ENCODE measurements at places on chromosomes 7 and 10.

- DNase-seq: no peak
These were observed 169.6 kb upstream of the FAM171A1 start for GRCh38 chr10:15540727-15541126.

GRCh38 chr10:68900427-68901104 is 549 bp upstream of the DDX50 start:
- DNase-seq: peak; percentile 73

DNA sequence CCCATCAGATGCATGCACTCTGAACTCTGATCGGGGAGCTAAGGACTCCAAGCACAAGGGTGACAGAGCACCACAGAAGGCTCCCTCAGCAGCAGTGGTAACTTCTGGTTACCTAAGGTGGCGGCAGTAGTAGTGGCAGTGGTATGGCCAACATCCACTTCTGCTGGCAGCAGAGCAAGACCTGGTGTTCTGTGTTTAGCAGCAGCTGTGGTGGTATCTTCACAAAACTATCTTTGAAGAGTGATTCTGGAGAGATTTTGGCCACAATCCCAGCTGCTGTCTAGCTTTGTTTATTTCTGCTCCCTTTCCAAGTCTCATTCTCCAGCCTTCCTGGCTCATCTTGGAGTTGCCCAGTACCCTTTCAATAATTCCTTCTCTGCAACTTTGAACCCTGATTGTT is 102.4 kb upstream of the LRGUK start:
- no peak for DNase-seq

- DNase-seq: no peak
These were observed 307.7 kb downstream of the BICC1 start for GRCh38 chr10:58820386-58820785.

DNA sequence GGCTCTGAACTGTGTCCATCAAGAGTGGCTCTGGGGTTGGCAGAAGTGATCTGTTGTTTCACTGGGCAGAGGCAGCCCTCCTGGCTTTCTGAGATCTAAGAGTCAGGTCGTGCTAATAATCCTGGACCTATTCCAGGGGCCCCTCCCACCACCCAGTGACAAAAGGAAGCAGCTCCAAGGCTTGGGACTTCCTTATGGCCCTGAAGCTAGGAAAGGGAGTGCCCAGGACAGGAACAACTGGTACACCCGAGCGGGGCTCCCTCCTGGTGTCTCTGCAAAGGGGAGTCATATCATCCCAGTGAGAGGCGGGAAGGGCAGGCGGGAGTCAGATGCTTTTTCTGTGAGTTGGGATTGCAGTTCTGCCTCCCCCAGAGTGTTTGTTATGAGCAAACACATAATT is 32.3 kb downstream of the RPS24 start:
- DNase-seq: no peak

Data from CD4-positive, alpha-beta T cell treated with Interleukin-6 for 4 hours (primary cell).